ENCODE measurements at places on chromosomes 12 and 14.

GRCh38 chr12:25745281-25745680 lies 192.2 kb upstream of the LMNTD1 start:
- no peak for DNase-seq

DNA sequence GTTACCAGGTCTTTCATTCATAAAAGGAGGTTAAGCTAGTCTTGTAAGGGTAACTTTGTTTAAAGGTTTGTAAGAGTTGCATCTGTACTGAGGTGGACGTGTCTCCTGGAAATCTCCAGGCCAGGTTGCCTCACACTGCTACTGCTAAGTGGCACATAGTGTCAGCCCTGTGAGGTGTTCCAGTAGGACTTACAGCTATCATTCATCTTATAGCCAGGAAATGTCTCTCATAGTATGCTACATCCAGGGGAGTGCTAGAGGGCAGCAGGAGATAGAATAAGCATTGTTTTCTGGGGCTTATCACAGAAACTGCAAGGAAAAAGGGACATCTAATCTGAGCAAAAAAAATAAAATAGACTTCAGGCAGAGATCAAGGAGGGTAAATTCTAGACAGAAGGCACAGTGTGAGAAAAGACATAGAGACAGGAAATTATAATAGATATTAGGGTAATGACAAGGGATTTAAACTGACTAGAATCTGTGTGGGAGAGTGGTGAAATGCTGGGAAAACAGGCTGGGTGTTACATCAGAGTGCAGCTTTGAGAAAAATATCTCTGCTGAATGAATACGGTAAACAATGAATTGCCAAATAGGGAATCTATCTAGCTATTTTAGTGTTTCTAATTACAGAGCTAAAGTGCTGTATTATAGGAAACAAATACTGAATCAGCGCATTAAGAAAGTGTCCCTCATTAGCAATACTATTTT lies 205.1 kb upstream of the ABCD2 start:
- DNase-seq = no peak

- DNase-seq = no peak
Measured at GRCh38 chr12:107459641-107460040, 226.0 kb upstream of the PWP1 start.

DNA sequence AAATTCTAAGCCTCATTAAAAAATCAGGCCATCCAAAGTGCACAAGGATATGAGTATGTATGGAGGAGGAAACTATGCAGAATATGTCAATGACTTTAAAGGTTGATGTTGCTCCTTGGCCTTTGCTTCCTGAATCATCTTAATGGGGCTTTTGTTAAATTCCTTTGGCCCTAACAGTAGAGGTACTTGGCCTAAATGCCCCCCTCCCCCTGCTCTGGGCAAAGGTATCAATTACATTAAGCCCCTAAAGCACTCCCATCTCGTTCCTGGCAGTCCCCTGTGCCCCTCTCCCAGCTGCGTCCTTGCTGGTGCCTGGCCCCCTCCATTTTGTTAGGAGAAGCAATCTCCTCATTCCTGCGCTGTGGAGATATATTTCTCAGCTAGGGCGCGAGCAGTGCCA lies 4.8 kb downstream of the COPZ1 start:
- DNase-seq = no peak

DNA sequence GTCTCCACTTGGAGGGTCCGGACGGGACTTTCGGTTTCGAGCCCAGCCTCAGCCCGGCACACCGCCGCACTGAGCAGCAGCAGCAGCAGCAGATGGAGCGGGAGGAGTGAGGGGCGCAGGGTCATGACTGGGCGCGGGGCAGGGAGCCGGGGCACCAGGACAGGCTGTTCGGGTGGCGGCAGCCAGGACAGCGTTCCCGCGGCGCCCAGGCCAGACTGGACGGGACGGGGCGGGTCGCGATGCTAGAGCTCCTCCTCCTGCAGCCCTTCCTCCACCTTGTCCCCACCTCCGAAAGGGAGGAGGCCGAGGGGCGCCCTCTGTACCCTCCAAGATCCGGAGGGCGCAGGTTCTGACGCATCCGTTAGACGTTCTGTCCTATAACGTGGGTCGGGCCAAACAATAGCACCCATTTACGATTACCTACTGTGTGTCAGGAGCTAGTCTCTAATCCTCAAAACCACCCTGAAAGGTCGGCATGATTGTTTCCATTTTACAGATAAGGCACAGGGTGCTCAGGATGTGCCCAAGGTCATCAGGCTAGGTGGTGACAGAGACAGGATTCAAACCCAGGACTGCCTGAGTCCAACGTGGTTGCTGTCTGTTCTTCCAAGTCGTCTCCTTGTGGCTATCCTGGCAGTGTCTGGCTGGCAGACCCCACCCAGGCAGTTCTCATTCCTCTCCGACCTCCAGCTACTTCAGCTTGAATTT lies at the start of gene FKBP11:
FKBP11 (minus strand) TSS at position 189 of the 708 bp plus-strand sequence; CDS start at position 125, 64 bp downstream.
- DNase-seq = no peak

DNA sequence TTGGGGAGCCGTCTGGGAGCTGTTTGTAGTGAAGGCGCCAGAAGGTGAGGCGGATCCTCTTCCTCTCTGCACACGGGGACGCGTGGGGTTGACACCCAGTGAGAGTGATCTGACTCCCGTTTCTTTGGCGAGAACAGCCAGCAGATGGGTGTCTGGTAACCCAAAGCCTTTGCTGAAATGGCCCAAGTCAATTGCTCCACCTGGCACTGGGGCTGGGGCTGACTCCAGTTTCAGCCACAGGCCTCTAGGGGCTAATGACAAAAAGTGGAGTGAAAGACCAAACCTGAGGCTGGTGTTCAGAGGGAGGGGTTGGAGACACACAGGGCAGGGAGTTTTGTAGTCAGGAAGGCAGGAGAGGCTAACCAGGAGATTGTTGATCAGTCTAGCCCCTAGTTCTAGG lies 87.0 kb downstream of the FRMD6 start:
- no peak for DNase-seq

DNA sequence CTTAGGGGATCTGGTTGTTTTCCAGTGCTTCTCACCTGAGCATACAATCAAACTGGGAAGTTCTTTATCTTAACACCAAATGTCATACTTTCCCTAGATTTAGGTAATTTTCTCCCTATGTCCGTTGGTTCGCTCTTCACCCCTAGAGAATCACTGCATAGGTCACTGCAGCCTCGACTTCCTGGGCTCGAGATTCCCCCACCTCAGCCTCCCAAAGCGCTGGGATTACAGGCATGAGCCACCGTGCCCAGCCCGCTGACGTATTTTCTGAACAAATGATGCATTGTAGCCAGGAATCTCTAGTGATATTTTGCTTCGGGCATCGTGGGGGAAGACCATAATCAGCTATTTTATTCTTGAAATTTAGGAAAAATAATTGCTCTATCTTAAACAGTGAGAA lies 1.1 kb upstream of the RPL41 start:
- DNase-seq = no peak

- no peak for DNase-seq
Measured at GRCh38 chr14:59342516-59343484, 122.4 kb downstream of the GPR135 start.

DNA sequence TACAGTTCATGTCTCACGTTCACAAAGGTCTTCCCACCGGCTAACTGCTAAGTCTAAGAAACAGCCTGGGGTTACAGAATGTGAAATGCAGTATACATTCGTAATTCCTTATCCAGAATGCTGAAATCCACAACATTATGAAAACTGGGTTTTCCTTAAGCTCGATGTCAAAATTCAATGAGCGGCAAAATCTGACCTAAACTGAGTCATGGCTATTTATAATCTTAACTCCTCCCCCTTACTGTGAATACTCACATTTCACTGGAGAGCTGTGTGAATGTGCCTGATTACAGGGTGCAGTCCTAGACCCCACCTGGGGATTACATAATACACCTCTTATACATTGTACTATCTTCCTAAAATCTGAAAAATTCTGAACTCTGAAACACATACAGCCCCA lies 35.3 kb downstream of the STX2 start:
- no peak for DNase-seq

DNA sequence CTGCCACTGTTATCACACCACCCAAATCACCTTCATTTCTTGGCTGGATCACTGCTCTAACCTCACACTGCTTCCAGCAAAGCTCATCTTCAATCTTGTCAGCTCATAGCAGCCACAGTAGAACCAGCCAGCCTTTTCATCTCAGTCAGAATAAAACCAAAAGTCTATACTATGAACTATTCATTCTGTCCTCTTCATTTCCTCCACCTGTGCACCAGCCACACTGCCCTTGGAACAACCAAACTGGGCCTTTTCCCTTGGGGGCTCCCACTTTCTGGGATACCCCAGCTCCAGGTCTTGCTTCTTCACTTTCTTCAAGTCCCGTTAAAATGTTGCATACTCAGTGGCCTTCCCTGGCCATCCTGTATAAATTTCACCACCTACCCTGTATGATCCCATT lies 234.4 kb upstream of the DAAM1 start:
- DNase-seq = no peak

- no peak for DNase-seq
Measured at GRCh38 chr14:53663709-53664108, 292.9 kb downstream of the BMP4 start.

- DNase-seq = no peak
Measured at GRCh38 chr12:53217931-53218307, 10.9 kb upstream of the ITGB7 start.

- DNase-seq = no peak
Measured at GRCh38 chr12:18970603-18971002, 158.9 kb upstream of the PLEKHA5 start.

GRCh38 chr12:82648259-82648909 lies 38.3 kb upstream of the TMTC2 start:
- no peak for DNase-seq

GRCh38 chr14:84095681-84096080 lies 1434.3 kb upstream of the FLRT2 start:
- no peak for DNase-seq

- no peak for DNase-seq
Measured at GRCh38 chr12:45131506-45131905, 80.6 kb upstream of the DBX2 start.

DNA sequence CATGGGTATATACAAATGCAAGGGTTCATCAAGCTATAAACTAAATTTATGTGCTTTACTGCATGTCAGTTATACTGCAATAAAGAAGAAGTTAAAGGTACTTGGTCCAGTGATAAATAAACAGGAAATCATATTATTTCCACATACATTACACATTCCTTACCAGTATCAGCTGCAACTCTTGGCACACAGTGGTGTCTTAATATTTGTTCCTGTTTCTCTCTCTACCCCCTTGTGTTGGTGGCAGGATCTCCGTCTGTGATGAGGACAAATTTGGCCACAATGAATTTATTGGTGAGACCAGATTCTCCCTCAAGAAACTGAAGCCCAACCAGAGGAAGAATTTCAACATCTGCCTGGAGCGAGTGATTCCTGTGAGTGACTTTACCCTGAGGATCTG lies 19.2 kb upstream of the OAS1 start:
- no peak for DNase-seq

DNA sequence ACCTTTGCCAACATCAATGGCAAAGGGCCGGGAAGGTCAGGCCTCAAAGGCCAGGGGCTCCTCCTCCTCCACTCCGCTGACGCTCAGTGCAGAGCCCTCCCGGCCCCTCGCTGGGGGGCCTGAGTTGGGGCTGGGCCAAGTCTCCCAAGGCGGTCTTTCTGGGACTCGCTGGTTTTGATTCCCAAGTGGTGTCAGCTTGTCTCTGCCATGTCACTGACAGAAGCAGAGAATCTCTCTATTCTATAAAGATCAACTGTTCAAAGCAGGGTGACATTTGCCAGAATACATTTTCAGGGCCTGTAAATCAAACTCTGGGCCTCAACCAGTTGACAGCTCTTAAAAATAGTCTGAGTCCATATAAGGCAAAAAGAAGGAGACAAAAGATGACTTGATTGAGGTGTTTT lies 75.9 kb downstream of the CCDC88C start:
- DNase-seq = no peak

GRCh38 chr14:99546234-99546879 lies 57.6 kb downstream of the CCDC85C start:
- DNase-seq = no peak

All from occipital lobe (tissue), 3 donors.